ENCODE measurements at places on chromosomes 3 and 15.

GRCh38 chr3:153840487-153840886 is 280.7 kb upstream of the ARHGEF26 start:
- DNase-seq, result no peak
- no peak overlapping the region for H3K4me3 ChIP-seq
- peaks cover 5% of the 10 kb centered on the region for H3K27me3 ChIP-seq
- no peaks in the 10 kb centered on the region for H3K4me1 ChIP-seq

GRCh38 chr3:27723001-27723445 is 900 bp upstream of the EOMES start:
- H3K27me3 ChIP-seq, result peaks cover 58% of the 10 kb centered on the region
- DNase-seq, result no peak
- H3K4me1 ChIP-seq, result peaks cover 41% of the 10 kb centered on the region
- peak overlapping the region; percentile 81 for H3K4me3 ChIP-seq
- H3K27ac ChIP-seq, result peak overlapping the region; percentile 68
- H3K36me3 ChIP-seq, result peaks cover 5% of the 10 kb centered on the region

- DNase-seq, result no peak
- no peaks in the 10 kb centered on the region for H3K4me1 ChIP-seq
- no peaks in the 10 kb centered on the region for H3K27me3 ChIP-seq
- no peak overlapping the region for H3K27ac ChIP-seq
- no peaks in the 10 kb centered on the region for H3K36me3 ChIP-seq
Measured at GRCh38 chr3:182315313-182315712, 478.0 kb upstream of the ATP11B start.

DNA sequence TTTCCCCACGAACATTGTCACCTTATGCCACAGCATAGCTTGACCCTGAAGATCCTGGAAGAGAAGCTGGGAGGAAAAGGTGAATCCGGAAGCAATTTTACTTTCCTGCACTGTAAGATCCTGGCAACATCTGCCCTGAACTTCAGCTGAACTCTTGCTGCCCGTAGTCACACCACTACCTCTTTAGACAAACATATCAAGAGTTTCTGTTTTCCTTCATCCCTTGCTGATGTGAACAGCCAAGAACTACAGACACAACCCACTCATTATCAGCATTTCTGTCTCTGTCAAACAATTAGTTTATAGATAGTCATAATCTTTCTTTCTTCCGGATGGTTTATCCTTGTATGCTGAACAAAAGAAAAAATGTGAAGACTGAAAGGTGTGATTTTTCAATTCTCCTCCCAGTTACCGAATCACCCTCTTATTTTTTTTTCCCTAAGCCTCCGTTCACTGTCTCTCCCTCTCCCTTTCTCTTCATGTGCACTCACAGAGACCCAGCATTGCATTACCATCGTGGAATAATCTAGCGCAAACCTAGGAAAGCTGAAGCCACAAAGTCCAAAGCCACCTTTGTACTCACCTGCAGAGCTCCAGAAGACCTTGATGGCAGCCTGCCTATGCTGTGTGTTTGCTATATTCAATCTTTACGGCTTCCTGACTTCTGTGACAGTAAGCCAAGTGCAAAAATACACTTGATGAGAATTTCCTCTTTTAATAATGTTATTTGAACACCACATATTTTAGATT is 229.2 kb downstream of the CDIN1 start:
- no peak overlapping the region for H3K27ac ChIP-seq
- DNase-seq, result no peak
- no peak overlapping the region for H3K4me3 ChIP-seq
- H3K36me3 ChIP-seq, result no peaks in the 10 kb centered on the region

DNA sequence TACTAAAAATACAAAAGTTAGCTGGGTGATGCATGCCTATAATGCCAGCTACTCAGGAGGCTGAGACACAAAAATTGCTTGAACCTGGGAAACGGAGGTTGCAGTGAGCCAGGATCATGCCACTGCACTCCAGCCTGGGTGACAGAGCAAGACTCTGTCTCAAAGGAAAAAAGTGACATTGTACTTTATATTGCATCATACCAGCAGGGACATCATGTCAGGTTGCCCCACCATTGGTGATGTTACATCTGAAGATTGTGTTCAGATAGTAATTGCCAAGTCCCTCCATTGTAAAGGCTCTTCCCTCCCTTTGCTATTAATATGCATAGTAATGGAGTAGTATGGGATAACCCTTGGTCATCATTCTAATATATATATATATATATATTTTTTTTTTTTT is 44.8 kb downstream of the FOXL2 start:
- no peak overlapping the region for H3K4me3 ChIP-seq
- peaks cover 3% of the 10 kb centered on the region for H3K27me3 ChIP-seq
- H3K4me1 ChIP-seq, result no peaks in the 10 kb centered on the region
- H3K27ac ChIP-seq, result no peak overlapping the region
- H3K36me3 ChIP-seq, result no peaks in the 10 kb centered on the region
- no peak for DNase-seq
